ENCODE measurements at places on chromosomes 7 and 10.

- DNase-seq: no peak
Observed at GRCh38 chr10:42959833-42960232, 117.0 kb upstream of the RET start.

GRCh38 chr7:104931181-104931781 is 82.7 kb upstream of the KMT2E start:
- no peak for DNase-seq

DNA sequence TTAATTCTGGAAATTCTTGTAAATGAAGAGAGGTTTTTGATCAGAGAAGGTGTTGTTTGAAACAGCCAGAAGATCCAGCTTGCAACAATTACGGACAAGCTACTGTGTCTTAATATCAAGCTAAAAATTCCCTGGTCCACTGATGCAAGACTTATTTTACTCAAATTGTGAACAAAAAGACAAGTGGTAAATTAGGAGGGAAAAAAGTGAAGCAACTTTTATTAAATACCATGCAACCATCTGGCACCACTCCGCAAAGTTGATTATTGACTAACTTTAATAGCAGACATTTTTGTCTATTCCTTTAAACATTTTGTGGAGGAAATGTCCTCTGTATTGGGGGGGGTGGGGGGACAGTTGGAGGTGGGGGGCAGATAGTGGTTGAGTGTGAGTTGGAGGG is 5.1 kb upstream of the CAV2 start:
- no peak for DNase-seq

GRCh38 chr7:75866489-75867389 is 12.1 kb upstream of the RHBDD2 start:
- peak; percentile 72 for DNase-seq

- DNase-seq: no peak
Observed at GRCh38 chr7:95004618-95005247, 97.3 kb downstream of the PPP1R9A start.

DNA sequence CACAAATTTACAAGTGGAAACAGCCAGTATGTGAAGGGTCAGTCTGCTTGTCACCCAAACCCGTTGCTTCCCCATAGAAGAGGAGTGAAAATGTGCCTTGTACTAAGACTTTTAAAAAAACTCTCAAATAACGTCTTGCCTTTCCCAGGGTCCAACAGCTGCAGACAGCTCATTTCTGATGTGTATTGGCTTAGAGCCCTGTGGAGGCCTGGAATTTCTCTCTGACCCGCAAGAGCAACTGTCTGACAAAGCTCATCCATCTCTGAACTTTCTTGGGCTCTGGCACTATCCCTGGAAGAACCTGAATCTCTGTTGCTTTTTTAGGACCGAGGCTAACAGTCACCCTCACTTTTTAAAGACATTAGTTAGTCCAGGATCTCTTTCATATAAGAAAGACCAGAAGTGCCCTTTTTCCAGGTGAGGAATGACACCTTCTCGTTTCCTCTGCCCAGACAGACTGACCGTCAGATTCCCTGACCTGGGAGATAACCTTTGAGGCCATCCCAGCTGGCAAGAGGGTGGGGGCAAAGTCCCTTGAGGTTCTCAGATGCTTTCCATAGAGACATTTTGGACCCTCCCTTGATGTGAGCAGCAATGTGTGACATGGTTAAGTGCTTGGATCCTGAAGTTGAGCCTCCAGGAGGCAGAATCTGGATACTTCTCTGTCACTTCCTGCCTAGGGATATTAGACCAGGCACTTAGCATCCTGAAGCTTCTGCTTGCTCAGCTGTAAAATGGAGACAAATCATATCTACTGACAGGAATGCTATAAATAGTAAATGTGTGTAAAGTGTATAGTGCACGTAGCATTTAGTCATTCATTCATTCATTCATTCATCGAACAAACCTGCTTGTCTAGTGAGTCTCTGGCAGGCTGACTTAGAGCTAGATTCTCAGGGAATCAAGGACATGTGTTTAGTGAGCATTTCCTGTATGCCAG is 4.5 kb upstream of the NODAL start:
- DNase-seq: peak; percentile 63

DNA sequence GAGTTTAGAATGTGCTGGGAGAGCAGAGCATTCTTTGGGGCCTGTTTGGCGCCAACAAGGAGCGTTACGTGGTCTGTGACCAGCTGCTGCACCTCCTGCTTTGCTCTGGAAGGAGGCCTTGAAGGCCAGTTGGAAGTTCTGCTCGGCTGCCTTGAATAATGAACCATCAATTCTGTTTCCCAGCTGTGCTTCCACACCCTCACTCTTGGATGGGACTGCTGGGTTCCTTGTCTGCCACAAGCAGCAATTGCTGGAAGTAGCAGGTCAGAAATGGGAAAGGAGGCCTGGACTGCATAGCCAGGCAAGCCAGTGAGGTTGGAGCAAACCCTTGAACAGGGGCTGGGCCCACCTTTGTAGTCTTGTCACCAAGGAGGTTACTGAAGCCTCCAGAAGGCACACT is 86.6 kb upstream of the INSYN2A start:
- no peak for DNase-seq

DNA sequence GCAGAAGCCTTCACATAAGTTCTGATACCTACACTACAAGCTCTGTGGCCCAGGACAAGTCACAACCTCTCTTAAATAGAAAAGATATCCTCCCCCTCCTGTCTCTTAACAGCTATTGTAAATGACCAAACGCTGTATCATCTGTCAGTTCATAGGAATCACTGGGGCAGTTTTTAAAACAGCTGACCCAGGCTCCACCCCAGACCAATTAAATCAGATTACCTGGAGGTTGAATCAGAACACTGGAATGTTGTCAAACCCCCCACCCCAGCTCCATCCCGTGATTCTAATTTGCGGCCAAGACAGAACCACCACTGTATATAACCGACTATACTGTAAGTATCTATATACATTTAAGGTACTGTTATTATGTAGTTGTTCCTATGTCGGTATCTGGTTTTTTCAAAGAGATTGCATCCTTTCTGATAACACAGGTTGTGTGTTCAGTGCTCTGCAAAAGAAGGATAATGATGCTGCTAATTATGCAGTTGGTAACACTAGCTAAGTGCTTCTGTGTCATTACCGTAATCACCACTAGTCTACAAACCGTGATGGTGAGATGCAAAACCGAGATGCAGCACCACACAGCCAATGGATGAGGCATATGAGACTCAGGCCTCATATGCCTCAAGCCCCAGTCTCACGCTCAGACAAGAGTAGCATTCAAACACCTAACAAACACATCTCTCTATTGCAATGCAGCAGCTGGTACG is 47.4 kb downstream of the TNS3 start:
- DNase-seq: no peak

DNA sequence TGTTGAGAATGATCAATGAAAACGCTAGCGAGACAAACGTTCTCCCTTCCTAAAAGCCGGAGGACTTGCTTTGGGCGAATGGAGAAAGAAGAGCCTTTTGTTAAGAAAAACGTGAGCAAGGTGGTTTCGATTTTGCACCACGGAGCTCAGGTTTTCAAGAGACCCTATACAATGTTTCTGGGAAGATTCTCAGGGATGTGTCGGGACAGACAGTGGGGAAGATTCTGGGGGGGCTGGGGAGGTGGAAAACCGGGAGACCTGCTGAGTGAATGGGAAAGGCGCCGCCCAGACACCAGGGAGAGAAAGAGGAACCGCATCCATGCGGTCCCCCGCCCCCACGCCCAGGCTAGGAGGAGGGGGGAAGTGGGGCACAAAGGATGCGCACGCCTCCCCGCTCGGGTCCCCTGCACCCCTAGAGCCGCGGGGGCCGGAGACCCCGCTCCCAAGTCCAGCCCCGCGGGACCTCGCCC is 745 bp downstream of the YWHAG start:
- peak; percentile 27 for DNase-seq

DNA sequence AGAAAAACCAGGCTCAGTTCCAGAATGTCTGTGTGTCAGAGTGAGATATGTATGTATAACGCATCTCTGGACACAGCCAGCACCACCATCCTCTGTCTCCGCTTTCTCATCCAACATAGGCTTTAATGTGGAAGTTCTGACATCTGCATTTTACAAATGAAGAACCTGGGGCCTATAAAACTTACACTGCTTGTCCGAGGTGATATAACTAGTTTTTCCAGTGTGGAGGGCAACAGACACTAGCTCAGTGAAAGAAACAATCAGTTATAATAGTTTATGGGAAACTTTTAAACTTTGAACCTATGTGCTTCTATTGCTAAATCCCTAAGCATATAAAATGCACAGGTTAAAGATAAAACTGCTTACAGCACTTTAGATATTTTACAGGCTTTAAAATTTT is 208.7 kb downstream of the CRPPA start:
- no peak for DNase-seq

GRCh38 chr10:59181668-59182067 is 5.2 kb downstream of the PHYHIPL start:
- DNase-seq: peak; percentile 72

GRCh38 chr7:66643395-66643794 is 14.7 kb downstream of the KCTD7 start:
- no peak for DNase-seq

- DNase-seq: no peak
Observed at GRCh38 chr10:118798231-118798662, 43.5 kb upstream of the CACUL1 start.

DNA sequence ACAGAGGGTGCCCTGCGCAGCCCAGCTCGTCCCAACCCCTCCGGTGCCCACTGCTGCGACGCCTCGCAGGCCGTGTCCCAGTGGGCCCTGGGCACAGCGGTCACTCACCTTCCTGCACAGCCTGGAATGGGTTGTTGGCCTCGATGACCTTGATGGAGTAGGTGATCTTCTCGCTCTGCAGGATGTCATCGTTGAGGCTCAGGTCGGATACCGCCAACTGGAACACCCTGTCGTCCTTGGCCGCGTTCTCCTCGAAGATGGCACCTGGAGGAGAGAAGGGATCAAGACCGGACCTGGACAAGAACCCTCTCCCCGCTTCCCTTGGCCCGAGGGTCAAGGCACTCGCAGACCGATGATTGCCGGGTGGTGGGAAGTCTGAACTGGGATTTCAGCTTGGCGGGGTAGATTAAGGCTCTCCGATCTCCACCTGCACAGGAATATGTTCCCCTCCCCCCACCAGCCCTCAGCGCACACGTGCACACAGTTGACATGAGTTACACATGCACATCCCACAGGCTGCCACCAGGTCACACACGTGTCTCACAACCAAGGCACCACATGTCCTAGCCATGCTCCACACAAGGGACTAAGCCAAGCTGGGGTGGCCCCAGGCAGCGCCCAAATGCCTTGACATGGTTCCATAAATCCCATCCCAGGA is 2.6 kb downstream of the GRID1 start:
- no peak for DNase-seq

- peak; percentile 19 for DNase-seq
Observed at GRCh38 chr10:77231884-77232610, 405.6 kb downstream of the KCNMA1 start.

DNA sequence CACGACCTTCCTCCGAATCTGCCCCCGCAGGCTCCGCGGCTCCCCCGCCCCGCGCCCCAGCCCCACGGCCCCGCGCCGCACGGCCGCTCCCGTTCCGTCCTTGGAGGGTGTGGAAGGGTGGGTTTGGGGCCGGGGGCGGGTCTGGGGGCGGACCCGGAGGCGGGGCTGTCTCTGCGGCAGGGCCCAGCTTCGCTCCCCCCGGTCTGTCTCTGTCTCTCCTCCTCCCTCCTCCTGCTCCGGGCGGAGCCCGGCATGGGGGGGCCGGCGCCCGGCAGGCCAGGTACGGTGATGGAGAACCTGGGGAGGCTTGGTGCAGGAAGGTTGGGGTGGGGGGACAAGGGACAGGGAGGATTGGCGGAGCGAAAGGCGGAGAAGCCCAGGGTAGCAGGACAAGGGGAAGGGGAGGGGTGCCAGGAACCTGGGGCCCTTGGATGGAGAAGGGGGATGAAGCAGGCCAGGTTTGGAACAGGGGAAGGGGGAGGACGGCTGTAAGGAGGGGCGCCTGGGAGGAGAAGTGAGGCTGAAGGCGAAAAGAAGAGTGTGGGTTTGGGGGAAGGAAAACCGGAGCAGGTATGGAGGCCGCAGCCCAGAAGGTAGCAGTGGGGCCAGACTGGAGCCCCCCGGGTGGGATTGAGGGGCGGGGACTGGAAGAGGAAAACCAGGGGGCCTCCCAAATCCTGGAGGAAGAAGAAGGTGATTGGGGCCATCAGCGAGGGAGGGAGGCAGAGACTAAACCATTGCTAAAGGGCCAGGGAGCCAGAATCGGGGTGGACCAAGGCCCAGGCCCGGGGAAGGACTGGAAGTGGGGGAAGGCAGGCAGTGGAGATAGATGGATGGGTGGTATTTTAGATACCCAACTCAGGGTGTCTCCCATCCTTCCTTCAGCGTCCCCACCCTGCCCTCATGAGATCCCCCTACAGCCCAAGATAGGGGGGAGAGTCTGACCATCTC is at the start of gene NYAP1:
NYAP1 (plus strand) TSS at position 206 of the 951 bp plus-strand sequence. CDS start 1,385 bp downstream, outside the sequence.
- DNase-seq: peak; percentile 69

GRCh38 chr10:66006411-66006810 is 919.4 kb upstream of the LRRTM3 start:
- DNase-seq: no peak

- DNase-seq: no peak
Observed at GRCh38 chr10:133150656-133151055, 9.4 kb upstream of the KNDC1 start.

DNA sequence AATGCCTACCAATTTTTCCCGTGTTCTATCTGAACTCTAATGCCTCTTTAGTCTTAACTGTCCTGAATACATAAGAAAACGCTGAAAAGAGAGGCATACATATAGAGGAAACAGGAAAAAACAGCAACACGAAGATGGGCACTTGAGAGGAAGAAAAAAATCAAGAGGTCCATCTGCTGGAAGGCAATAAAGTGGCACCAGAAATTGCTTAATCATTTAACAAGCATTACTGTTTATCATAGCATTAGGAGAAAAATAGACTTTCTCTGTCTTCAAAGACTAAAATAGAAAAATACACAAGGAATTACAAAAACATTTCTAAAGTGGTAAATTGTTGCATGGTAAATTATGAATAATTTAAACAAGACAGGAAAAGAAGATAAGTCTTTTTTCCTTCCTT is 35.0 kb downstream of the NSUN6 start:
- DNase-seq: no peak

- DNase-seq: no peak
Observed at GRCh38 chr7:155593461-155594162, 47.3 kb upstream of the CNPY1 start.

DNA sequence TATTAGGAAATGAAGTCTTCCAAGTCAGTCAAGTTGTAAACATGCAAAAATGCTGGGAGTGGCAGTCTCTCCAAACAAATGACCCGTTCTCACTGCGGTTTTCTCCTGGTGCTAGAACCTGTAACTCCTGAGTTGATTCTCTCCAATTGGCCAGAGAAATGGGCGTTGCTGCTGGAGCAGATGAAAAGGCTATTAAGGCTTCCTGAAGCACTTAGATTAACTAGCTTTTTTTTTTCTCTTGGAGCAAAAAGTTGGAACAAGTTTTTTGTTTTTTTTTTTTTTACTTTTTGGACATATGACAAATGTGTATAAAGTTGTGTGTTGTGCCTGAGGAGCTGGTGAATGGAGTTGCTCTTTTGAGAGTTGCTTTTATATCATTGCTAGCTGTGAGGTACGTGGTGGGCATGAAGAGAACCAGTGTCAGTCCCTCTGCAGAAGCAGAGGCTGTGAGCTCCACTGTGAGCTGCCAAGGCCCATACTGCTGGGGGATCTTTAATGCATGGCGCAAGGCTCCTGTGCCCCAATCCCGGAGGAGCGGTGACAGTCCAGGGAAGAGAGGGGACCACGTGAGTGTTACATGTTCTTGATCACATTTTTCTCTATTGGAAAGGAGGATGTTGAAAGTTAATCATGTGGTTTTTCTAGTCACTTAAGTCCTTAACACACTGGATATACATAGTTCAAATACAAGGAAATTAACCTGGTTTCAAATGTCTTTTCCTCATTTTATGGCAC is 393.6 kb upstream of the GALNT17 start:
- DNase-seq: peak; percentile 27

GRCh38 chr7:33705333-33705833 is 200.0 kb upstream of the BMPER start:
- no peak for DNase-seq

- DNase-seq: no peak
Observed at GRCh38 chr7:86978808-86979506, 80.5 kb downstream of the ELAPOR2 start.

All from fibroblast of skin of scalp (primary cell).